ENCODE measurements at places on chromosomes 2 and 18.
A peak's percentile ranks its signal among the peaks of the same experiment; 100 is the strongest.

DNA sequence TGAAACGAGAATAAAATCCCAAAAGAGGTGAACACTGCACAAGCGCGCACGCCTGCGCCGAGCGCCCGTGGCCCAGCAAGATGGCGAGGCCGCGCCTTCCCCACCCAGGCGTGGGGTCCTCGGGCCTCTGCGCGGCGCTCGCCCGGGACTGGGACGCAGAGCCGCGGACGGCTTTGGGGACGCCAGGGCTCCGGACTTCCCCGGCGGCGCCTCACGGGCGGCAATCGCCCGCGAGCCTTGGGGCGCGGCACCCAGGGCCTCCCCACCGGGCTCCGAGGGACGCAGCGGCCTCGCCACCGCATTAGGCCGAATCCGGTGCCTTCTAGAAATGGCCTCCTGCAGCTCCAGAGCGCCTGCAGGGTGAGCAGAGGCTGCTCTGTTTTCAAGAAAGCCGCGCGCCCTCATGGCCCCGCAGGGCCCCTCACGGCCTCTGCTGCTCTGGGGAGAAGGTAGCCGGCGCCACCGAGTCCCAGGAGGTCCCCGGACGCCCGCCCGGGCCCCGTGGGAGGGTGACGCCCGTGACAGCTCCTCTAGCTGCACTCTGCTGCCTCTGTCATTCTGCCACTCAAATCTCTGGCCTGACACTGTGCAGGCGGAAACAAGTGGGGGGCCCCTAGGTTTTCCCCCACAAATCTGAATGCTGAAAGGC is 35.9 kb upstream of the POMC start:
- DNase-seq = no peak

GRCh38 chr18:13800505-13801259 is 23.3 kb upstream of the MC5R start:
- peak; percentile 83 for DNase-seq

DNA sequence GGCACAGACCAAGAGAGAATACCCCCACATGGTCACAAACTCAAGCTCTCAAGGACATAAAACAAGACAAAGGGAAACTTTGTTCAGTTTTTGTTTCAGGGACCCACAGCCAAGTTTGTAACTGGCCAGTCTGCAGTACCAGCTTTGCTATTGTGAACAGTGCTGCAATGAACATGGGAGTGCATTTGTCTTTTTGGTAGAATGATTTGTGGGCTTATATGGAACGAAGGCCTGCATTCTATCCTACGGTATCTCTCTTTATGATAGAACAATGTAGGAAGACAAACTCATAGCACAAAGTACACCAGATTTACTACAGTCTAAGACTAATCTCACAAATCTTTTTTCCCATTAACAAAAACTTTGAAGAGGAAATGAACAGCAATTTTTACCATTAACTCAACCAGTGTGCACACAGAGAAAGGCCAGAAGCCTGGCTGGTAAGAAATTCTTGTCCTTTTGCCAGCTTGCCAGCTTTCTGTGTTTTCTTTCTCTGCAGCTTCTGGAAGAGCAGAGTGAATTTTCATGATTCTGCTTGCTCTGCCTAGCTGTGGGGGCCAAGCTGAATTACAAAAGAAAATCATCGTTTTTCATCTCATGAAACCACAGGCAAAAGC is 37.1 kb upstream of the FEZ2 start:
- DNase-seq = no peak

- no peak for DNase-seq
Measured at GRCh38 chr18:25842665-25843064, 247.7 kb downstream of the SS18 start.

- DNase-seq = no peak
Measured at GRCh38 chr2:161586517-161587167, 37.6 kb upstream of the SLC4A10 start.

DNA sequence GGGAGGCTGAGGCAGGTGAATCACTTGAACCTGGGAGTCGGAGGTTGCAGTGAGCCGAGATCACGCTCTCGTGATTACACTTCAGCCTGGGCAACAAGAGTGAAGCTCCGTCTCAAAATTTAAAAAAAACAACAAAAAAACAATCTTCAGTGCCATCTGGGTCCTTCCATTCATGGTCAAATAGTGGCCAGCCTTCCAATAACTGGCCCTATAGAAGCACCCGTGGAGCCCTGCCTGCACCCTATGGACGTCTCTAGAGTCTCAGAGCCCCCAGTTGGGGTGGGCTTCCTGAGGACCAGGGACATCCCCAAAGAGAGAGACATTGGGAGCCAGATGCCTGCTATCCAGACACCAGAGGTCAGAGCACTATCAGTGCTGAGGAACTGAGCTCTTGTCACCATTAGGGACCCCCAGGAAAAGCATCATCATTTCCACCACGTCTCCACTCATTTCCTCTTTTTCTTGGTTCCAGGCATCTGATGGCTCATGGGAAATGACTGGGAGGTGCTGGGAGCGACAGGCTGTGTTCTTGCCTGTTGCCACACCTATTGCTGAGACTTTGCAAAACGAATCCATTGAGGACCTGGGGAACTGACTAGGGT is 9.4 kb downstream of the NEU2 start:
- DNase-seq = no peak

DNA sequence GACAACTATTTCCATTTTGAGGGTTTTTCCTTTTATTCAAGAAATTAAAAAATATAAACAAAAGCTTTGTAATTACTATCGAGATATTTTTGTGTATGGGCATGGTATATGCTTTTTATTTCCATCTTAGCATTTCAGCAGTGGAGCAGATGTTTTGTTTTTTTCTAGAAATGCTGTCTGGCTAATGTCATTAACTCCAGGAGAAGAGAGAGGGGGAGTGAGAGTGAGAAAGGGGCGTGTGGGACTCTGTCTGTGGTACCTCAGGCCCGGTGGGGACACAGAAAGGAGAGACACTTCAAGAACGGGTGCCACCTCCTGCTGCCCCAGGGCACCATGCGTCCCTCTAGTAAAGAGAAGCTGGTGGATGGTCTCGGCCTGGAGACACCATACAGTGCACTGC is 34.7 kb downstream of the MYT1L start:
- no peak for DNase-seq

DNA sequence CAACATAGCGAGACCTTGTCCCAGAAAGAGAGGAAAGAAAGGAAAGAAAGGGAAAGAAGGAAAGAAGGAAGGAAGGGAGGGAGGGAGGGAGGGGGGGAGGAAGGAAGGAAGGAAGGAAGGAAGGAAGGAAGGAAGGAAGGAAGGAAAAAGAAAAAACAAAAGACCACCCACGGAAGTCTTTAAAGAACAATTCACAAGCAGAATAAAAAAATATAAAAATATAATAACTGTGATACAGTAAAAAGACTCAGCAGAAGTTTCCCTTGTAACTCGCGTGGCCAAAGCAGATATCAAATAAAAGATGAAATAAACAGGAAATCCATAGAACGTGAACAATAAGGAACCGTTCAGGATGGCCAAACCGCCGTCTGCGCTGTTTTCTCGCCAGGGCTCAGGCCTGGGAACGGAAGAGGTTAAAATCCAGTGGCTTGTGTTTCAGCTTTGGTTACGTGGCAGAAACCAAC is 1.2 kb upstream of the SLC1A4 start:
- no peak for DNase-seq

DNA sequence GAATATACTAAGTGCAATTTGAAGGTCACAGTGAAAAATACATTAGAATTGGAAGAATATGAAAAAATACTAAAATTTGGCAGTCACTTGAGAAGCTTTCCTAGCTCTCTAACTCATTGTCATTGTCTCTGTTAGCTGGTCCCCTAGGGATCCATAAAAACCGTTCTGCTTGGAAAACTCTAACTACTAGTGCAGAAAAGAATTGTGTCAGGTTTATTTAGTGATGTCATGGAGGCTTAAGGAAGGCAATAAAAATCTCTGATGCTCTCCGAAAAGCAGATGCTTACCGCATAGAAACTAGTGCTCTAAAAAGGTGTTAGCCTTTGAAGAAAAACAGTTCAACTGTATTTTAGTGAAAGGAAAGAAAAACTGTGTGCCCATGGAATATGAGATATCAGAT is 150.1 kb upstream of the DLGAP1 start:
- DNase-seq = no peak

DNA sequence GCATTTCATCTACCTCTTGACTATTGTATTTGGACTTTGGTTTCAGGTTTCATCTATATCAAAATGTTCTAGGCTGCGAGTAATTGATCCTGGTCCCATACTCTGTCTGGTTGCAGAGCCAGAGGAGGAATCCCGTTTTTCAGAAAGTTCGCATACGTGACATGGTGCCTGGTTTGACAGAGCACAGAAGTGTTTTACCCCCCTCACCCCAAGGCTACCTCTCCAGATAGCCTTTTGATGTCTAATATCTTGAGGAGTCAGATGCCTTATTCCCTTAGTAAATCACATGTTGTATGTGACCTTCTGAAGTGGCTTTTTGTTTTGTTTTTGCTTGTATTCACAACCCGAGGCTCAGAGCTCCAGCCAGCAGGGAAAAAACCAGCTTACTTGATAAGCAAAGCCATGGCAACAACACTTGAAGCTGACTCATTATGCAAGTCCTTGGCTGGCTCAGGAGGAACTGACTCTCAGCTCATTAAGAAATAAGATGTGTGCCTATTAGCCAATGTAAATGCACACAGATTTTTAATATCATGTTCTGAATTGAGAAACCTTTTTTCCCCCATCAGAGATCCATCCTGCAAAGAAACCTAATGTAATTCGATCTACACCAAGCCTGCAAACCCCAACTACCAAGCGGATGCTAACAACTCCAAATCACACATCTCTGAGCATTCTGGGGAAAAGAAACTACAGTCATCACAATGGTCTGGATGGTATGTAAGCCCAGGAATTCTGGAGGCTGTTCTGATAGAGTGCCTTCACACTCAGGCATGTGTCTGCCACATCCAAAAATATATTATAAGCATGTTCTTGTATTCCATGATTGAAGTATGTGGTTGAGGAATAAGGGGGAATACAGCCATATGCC is 41.4 kb downstream of the OXER1 start:
- DNase-seq = peak; percentile 19

- peak; percentile 58 for DNase-seq
Measured at GRCh38 chr2:109331896-109332848, 203.2 kb downstream of the SH3RF3 start.

DNA sequence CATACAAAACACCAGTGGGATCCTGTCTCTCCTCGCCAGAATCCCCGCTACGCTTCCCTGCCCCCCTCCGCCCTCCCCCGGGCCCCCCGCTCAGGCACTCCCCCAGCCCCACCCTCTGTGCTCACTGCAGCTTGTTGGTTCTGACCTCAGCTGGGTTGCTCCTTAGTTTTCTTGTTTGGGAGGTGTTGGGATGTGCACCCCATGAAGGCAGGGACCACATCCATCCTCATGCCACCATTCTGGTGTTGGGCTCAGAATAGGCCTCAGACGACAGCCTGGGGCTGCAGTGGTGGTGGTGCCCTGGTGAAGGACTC is 4.6 kb downstream of the SNED1 start:
- no peak for DNase-seq

DNA sequence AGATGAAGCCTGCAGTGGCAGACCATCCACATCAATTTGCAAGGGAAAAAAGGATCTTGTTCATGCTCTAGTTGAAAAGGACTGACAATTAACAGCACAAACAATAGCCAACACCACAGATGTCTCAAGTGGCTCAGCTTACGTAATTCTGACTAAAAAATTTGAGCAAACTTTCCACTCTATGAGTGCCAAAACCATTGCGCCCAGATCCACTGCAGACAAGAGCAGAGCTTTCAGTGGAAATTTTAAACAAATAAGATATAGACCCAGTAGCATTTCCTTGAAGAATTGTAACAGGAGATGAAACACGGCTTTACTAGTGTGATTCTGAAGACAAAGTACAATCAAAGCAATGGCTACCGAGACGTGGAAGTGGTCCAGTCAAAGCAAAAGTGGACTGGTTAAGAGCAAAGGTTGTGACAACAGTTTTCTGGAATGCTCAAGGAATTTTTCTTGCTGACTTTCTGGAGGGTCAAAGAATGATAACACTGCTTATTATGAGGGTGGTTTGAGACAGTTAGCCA is 12.0 kb upstream of the ZNF396 start:
- DNase-seq = no peak

- no peak for DNase-seq
Measured at GRCh38 chr18:55301824-55302166, 286.2 kb downstream of the TCF4 start.

GRCh38 chr2:165825041-165825440 is 31.0 kb upstream of the GALNT3 start:
- no peak for DNase-seq

- no peak for DNase-seq
Measured at GRCh38 chr18:8469544-8470130, 139.6 kb upstream of the RAB12 start.

- DNase-seq = no peak
Measured at GRCh38 chr2:164073101-164074074, 337.6 kb upstream of the FIGN start.

DNA sequence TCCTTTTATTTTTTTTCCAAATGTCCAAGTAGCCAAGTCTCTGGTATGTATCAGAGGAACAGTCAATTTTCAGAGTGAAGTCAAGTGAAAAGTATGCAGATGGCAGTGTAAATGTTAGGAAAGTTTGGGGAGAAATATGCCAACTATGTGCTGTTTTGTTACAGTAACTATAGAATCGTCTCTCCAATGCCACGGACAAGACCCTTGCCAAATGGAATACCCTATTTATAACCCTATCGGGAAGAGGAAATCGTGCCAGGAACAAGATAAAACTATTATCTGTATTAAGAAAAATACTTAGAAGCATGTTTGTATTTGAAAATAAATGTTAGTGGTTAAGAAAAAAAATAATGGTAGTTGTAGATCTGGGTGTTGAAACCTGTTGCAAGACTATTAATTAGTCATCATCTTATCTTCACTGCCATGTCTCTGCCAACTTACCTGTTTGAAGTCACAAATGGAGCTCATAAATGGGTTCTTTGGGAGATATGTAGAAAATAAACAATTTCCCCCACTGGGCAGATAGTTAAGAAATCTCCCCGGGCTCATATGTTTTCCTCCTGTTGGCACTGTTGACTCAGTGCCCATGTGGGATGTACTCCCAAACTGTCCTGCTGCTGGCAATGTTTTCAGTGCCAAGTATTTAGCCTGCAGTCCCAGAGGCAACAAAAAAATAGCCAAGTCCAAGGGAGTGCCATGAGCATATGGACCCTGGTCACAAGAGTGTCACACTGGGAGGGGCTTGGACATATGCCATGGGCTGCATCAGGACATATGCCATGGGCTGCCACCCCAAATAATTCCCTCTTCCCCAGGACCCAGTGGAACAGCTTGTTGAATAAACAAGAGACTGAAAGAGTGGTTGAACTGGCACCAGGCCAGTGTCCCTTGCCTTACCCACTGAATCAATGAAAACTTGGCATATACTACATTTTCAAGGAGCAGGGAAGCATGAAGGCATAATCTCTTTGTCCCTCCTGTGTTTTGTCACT is 366.9 kb downstream of the OSR1 start:
- no peak for DNase-seq

DNA sequence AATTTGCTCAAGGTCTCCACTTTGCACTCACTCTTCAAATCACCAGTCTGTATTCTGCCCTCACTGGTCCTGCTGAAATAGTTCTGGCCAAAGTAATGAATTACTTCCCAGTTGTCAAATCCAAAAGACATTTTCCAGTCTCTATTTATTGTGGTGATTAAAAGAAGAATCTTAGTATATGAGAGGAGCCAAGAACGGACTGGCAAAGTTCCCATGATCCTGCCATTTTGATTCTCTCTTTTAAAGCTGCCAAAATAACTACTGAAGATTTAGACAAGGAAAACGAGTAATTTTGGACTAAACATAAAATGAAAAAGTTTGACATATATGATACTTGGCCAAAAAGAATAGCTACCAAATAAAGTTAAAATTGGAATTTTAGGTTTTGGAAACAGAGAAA is 12.0 kb downstream of the THSD7B start:
- no peak for DNase-seq
